ENCODE measurements at places on chromosomes 1 and 21. TPM values are rescaled to one million over a fixed set of nuclear protein-coding genes. Genes with fewer than 3 reads are reported as not detected.

The SYPL2 gene
- total RNA-seq: 1.2 TPM

The DMBX1 gene
- not detected for total RNA-seq

The EXO5 gene
- total RNA-seq: 5.5 TPM

The C1orf21 gene
- total RNA-seq: 50.9 TPM

Measured in smooth muscle cell of trachea (primary cell).